Activated T-helper 2 cell treated with anti-CD3 and anti-CD28 coated beads, Interferon-gamma antibody, Interleukin-2, Interleukin-4, amounts not matched to agents 10 μg/mL and 5 μg/mL and 100 μg/mL, durations not matched to agents 14 hours and 24 hours and 36 hours (primary cell): ENCODE measurements at places on chromosomes 7 and 10. TPM values are rescaled to one million over a fixed set of nuclear protein-coding genes. Genes with fewer than 3 reads are reported as not detected.

GRCh38 chr7:106031300-106032035 is 68.4 kb downstream of the CDHR3 start:
- no peak overlapping the region for H3K27ac ChIP-seq
- H3K4me1 ChIP-seq = no peaks in the 10 kb centered on the region
- H3K27me3 ChIP-seq = peaks cover 36% of the 10 kb centered on the region
- no peaks in the 10 kb centered on the region for H3K36me3 ChIP-seq
- DNase-seq = no peak
- H3K4me3 ChIP-seq = no peak overlapping the region

DNA sequence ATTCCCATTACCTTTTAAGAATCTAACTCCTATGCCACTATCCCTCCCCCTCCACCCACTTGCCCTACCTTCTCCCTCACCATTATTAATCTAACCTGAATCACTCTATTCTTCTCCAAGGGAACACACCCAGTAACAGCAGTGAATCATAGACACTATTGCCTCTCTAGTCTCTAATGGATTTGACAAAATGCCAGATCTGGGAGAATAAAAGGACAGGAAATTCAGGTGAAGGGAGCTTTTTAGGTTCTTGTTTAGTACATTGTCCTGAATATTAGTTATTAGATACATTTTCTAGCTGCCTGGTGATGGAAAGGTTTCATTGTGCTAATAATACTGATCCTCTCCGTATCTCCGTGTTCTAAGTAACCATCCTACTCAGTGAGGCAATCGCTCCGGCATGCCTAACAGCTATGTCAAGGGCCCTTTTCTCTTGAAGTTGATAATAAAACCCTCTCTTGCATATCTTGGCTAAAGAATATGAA is 4.1 kb upstream of the SFR1 start:
- DNase-seq = no peak
- H3K4me1 ChIP-seq = peaks cover 36% of the 10 kb centered on the region
- H3K4me3 ChIP-seq = no peak overlapping the region
- no peak overlapping the region for H3K27ac ChIP-seq

DNA sequence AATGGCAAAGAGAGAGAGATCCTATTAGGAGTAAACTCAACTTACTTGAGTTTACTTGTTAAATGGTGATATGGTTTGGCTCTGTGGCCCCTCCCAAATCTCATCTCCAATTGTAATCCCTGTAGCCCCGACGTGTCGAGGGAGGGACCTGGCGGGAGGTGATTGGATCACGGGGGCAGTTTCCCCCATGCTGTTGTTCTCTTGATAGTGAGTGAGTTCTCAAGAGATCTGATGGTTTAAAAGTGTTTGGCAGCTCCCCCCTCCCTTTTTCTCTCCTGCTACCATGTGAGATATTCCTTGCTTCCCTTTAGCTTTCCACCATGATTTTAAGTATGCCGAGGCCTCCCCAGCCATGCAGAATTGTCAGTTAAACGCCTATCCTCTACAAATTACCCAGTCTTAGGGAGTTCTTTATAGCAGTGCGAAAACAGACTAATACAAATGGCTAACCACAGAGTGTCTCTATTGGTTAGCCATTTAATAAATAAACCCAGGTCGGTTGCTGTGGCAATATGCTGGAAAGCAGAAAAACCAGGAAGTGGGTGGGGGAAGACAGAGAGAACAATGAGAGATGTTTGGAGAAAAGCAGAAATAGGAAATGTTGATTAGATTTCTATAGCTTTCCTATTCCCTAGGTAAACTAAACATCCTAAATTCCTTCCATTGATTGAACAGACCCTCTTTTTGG is 3.0 kb upstream of the STMP1 start:
- no peaks in the 10 kb centered on the region for H3K27me3 ChIP-seq
- DNase-seq = no peak
- H3K4me1 ChIP-seq = peaks cover 14% of the 10 kb centered on the region
- H3K27ac ChIP-seq = no peak overlapping the region

DNA sequence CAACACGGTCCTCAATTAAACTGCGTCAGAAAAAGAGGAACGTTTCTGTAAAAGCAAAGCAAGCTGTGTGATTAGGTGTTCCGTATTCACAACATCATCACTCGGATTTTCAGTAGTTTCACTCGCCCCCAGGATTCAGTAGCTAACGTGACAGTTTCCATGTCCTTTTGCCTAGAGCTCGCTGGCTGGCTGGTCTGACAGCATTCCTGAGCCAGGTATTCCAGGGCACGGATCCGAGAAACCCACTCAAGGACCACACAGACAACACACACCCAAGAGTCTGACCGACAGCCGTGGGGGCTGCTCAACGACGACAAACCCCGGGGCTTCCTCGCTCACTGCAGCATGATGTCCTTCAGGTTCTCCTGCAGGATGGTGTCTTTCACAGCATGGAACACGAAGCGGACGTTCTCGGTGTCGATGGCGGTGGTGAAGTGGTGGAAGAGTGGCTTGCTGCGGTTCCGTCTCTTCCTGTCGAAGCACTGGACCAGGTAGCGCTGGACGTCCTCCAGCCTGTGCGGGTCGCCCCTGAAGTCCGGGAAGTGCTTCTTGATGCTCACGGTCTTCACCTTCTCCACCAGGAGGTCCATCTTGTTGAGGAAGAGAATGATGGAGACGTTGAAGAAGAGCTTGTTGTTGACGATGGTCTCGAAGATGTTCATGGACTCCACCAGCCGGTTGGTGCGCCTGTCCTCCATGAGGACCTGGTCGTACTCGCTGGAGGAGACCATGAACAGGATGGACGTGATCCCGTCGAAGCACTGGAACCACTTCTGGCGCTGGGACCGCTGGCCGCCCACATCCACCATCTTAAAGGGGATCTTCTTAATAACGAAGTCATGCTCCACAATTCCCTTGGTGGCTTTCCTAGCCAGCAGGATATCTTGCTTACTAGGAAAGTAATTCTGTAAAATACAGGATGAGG is 43.1 kb downstream of the AMZ1 start:
- no peaks in the 10 kb centered on the region for H3K27me3 ChIP-seq
- DNase-seq = no peak
- H3K36me3 ChIP-seq = peaks cover 52% of the 10 kb centered on the region
- H3K4me3 ChIP-seq = no peak overlapping the region

DNA sequence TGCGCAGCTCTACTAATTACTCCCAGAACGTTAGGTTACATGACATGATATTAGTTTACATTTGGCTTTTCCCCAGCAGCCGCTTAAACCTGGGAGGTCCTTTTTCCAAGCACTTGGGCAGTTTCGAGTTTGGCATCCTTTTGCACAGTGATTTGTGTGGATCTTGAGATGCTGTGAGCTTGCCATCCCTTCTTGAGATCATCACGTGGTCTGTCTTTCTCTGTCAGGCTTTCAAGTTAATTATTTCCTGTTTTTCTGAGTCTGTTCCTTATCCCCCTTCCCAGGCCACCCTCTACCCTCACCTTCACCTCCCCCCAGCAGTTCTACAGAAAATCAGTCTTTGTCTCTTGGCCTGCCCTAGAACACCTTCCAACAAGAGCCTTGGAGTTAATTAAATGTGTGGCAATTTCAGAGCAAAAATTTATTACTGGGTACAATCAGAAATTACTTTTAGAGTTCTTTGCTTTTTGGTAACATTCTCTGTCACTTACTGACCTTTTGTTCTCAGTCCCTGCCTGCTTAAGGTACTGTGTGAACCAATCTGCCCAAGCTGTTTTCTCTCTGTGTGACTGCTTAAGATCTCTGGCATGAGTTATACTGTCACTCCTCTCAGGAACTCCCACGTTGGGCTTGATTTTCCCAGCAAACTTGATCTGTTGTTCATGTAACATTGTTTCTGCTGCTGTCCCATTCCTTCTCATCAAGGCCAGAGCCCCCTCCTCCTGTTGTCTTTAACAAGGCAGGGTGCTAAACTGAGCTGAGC is 3.1 kb upstream of the SLF2 start:
- no peak overlapping the region for H3K27ac ChIP-seq
- no peak overlapping the region for H3K4me3 ChIP-seq
- peaks cover 37% of the 10 kb centered on the region for H3K4me1 ChIP-seq
- peaks cover 1% of the 10 kb centered on the region for H3K27me3 ChIP-seq
- H3K36me3 ChIP-seq = peaks cover 9% of the 10 kb centered on the region
- DNase-seq = no peak

Gene MLLT10
- total RNA-seq = 45.4 and 47.4 TPM in 2 replicates

DNA sequence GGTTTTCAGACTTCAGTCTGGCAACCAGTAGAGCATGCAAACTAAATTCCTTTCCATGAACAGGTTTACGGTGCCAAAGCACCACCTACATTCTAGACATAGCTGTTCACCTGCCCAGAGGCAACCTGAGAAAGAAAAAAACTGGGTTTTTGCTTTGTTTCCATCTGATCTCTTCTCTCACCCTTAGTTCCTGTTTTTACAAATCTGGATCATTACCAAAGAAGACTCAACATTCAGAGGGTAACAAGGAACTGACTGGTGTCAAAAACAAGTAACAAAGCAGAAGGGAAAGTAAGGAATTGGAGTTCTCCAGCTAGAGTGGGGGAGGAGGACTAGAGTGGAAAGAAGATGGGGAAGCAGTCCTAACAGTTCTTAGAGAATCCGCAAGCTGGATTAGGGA is 36.4 kb downstream of the CPVL start:
- peaks cover 12% of the 10 kb centered on the region for H3K27me3 ChIP-seq
- DNase-seq = no peak
- no peak overlapping the region for H3K4me3 ChIP-seq
- no peaks in the 10 kb centered on the region for H3K36me3 ChIP-seq

DNA sequence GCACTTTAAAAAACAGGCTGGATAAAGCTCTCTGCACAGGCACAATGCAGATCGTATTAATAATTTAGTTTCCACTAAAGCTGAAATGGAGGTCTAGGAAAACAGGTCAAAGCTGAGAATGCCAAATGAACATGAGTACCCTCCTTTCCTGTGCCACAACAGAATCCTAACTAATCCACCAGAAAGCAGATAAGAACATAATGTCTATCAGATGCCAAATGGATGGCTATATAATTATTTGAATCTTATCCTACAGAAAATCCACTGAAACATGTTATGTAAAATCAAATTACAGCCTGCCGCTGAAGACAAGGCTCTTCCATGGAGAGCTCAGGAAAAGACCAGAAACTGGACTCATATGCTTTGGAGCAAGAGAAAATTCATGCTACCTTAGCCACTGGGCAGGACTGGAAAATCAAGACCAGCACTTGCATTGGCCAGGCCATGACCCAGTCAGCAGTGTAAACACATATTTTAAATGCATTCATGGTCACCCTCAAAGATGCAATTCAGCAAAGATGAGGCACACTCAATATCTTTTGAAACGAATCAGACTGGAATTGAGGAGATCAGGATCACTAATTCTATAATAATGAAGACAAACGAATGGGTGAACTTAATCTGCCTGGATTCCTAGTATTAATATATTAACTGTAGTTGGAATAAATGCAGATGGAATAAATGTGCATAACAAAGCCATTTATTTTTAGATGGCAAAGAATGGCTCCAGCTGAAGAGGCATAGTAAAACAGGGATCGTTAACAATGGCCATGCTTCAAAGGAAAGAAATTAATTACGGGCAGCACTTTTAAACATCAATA is 13.2 kb downstream of the ANK3 start:
- H3K4me3 ChIP-seq = no peak overlapping the region
- DNase-seq = no peak
- no peaks in the 10 kb centered on the region for H3K27me3 ChIP-seq
- H3K36me3 ChIP-seq = no peaks in the 10 kb centered on the region
- no peak overlapping the region for H3K27ac ChIP-seq

GRCh38 chr10:91164520-91165065 is 55.9 kb upstream of the PCGF5 start:
- peaks cover 30% of the 10 kb centered on the region for H3K4me1 ChIP-seq
- H3K27me3 ChIP-seq = no peaks in the 10 kb centered on the region
- H3K4me3 ChIP-seq = peak overlapping the region; percentile 85
- no peak for DNase-seq
- peaks cover 11% of the 10 kb centered on the region for H3K36me3 ChIP-seq
- H3K27ac ChIP-seq = peak overlapping the region; percentile 20

DNA sequence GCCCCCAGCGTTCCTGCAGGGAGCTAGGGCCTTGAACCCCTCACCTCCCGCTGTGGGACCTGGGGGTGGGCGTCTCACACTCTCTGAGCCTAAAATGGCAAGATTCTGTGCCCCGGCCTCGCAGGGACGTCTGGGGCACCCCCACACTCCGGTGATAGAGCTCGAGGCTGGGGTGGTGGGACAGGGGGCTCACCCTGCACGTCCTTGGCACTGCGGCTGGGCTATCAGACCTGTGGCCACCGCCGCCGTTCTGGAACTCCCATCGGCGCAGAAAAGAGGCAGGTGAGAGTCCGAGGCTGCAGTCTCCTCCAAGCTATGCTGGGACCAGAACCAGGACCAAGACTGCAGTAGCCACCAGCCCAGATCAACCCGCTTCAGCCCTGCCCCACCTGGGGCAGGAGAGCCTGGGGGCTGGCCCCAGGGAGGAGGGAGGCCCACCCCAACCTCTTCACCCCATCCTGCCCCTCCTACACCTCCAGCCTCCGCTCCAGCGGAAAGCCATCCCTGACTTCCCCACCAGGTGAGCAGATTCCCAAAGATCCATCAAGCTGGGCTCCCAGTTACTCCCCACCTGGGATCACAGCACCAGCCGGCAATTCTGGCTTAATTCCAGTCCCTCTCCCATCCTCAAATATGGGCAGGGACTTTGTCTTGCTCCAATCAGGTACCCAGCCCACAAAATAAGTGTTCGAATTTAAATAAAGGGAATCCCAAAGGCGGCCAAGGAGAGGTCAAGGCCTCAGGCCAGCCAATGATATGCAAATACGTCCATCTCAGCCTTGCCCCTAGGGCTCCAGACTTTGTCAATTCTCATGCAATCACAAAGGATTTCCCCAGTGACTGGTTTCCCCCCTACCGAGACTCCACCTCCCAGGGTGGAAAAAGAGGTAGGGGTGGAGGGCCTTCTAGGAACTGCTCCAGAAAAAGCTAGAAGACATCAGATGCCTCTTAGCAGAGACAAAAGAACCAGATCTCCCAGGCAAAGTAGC is 16.4 kb downstream of the TNRC18 start:
- DNase-seq = no peak
- H3K27me3 ChIP-seq = peaks cover 20% of the 10 kb centered on the region
- no peak overlapping the region for H3K27ac ChIP-seq

DNA sequence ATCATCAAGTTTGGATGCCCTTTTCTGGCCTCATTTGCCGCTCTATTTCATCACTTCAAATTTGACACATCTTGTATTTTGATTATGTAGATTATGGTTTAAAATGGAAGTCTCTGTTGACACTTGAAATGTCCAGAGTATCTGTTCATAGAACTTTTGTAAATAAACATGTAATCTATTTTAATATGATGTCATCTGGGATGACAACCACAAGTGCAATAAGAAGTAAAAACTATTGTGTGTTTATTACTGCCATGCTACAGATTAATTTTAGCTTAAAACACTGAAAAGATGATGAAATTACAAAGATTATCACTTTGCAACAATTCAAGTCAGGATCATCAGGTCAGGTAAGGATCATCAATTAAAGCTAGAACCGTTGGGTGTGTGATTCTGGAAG is 30.0 kb downstream of the CYP2C8 start:
- no peak overlapping the region for H3K27ac ChIP-seq
- H3K4me3 ChIP-seq = no peak overlapping the region
- H3K4me1 ChIP-seq = no peaks in the 10 kb centered on the region

DNA sequence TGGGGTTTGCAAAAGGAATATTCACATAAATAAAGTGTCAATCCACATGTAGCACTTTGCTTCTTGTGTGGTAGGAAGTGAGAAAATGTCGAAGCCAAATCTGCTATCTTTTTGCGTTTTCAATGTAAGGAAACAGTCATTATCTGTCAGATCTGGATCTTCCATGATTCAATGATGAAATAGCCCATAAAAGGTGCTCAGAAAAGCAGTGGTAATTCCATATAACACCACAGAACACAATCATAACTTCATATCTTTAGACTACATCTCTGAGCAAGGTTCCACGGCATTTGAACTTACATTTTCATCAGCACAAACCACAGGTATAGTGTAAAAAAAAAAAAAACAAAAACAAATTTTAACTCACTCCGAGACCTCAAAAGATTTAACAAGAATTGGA is 39.9 kb upstream of the EGR2 start:
- no peaks in the 10 kb centered on the region for H3K27me3 ChIP-seq
- H3K4me1 ChIP-seq = peaks cover 81% of the 10 kb centered on the region
- no peak for DNase-seq
- peak overlapping the region; percentile 18 for H3K4me3 ChIP-seq
